ENCODE measurements at places on chromosomes 5 and 9.

- H3K4me3 ChIP-seq: no peak overlapping the region
- no peak overlapping the region for H3K27ac ChIP-seq
- H3K27me3 ChIP-seq: no peaks in the 10 kb centered on the region
- H3K36me3 ChIP-seq: peaks cover 11% of the 10 kb centered on the region
- peak; percentile 56 for DNase-seq
These were observed 15.8 kb downstream of the CWC27 start for GRCh38 chr5:64784451-64785025.

DNA sequence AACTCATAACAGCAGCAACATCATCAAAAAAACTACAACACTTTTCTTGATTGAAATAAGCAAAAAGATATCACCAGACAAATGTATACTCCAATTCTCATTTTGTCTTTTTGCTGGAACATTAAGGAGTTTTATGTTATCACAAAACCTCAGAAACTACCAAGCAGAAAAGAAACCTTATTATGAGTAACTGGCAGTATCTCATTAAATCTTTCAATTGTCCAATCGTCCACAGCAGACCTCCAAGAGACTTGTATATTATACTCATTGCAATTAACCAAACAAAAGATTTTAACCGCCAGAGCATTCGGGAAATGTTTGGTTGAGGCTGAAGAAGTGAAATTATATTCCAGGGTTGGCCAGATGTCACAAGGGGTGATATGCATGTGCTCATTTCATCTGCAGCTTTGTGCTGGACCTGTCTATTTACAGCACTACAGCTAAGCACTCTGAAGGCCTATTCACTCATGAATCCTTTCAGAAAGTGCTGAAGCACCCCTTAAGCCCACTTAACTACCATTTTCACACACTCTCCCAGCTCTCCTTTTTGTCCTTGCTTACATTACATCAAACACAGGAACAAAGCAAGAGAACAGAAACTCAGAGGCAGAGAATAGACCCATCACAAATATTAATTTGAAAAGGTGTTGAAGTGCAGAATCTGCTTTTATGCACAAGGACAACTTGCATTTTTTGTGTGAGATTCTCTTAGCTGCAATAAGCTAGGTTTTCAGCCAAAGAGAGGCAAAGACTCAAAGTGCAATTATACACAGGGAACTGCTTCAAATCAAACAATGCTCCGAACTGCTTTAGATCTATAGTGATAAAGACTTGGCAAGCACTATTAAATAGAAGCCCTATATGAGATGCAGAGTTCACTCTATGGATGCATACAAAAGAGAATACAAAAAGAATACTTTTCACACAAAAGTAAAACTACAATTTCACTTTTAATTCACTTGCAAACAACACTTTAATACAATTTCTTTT is 150.4 kb upstream of the POU5F2 start:
- no peak overlapping the region for H3K27ac ChIP-seq
- H3K36me3 ChIP-seq: peaks cover 2% of the 10 kb centered on the region
- H3K4me3 ChIP-seq: no peak overlapping the region
- DNase-seq: no peak

GRCh38 chr5:134979416-134979815 is 11.7 kb downstream of the CATSPER3 start:
- DNase-seq: no peak
- no peak overlapping the region for H3K27ac ChIP-seq
- H3K4me1 ChIP-seq: no peaks in the 10 kb centered on the region
- peaks cover 6% of the 10 kb centered on the region for H3K27me3 ChIP-seq
- H3K4me3 ChIP-seq: no peak overlapping the region

GRCh38 chr5:98769210-98769958 is 4.1 kb upstream of the RGMB start:
- peak overlapping the region; percentile 88 for H3K4me3 ChIP-seq
- no peaks in the 10 kb centered on the region for H3K36me3 ChIP-seq
- peak; percentile 48 for DNase-seq
- H3K4me1 ChIP-seq: peaks cover 33% of the 10 kb centered on the region

DNA sequence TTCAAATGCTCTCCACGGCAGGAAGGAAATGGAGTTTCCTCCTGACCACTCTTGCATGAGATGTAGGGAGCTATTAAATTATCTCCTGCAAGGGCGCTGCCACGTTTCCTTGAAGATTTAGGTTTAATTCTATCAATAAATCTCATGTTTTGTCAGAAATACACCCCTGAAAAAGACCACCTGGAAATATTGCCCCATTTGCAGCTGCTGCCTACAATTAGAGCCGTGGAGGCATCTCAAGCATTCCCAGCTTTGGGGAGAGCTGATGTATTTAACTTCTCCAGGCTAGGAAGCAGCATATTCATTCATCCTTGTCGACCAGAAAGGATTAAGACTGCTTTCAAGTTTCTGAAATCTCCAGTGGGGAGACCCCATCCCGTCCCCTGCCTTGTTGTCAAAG is 40.5 kb downstream of the CCNJL start:
- no peak for DNase-seq
- H3K27ac ChIP-seq: no peak overlapping the region
- H3K4me3 ChIP-seq: no peak overlapping the region
- H3K36me3 ChIP-seq: no peaks in the 10 kb centered on the region
- H3K4me1 ChIP-seq: peaks cover 7% of the 10 kb centered on the region

DNA sequence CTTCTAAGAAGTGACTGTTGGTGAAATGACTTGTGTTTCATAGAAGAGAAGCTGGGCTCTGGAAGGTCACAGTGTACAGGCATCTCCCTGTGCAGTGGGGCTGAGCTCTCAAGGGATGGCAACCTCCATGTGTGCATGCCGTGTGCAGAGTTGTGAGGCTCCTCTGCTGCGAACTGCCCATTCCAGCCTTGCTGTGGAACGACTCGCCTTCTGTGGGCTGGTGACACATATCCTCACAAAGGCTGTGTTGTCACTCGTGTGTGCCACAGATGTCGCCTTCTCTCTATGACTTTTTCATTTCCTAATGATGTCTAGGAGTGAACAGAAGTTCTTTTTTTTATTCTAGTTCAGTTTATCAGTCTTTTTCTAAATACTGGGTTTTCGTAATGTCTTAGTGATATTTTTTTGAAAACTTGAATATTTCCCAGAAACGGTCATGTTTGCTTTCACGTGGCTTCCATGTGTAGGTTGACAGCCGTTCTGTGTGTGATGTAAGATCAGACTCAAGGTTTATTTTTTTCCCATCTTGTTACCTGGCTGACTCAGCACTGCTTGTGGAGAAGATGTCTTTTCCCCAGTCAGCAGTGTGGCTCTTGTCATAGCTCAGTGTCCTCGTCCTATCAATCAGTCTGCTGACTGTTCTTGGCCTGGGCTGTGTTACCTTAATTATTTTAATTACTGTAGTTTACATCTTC is 57.3 kb upstream of the CACNA1B start:
- H3K4me3 ChIP-seq: no peak overlapping the region
- no peaks in the 10 kb centered on the region for H3K27me3 ChIP-seq
- H3K27ac ChIP-seq: no peak overlapping the region

- H3K36me3 ChIP-seq: no peaks in the 10 kb centered on the region
- no peaks in the 10 kb centered on the region for H3K4me1 ChIP-seq
- no peak for DNase-seq
- no peak overlapping the region for H3K4me3 ChIP-seq
These were observed 247.0 kb downstream of the TRPM3 start for GRCh38 chr9:70874451-70874850.

- no peaks in the 10 kb centered on the region for H3K36me3 ChIP-seq
- H3K27ac ChIP-seq: no peak overlapping the region
- no peaks in the 10 kb centered on the region for H3K4me1 ChIP-seq
- no peak overlapping the region for H3K4me3 ChIP-seq
- no peak for DNase-seq
These were observed 29.2 kb downstream of the NKD2 start for GRCh38 chr5:1037671-1038416.

DNA sequence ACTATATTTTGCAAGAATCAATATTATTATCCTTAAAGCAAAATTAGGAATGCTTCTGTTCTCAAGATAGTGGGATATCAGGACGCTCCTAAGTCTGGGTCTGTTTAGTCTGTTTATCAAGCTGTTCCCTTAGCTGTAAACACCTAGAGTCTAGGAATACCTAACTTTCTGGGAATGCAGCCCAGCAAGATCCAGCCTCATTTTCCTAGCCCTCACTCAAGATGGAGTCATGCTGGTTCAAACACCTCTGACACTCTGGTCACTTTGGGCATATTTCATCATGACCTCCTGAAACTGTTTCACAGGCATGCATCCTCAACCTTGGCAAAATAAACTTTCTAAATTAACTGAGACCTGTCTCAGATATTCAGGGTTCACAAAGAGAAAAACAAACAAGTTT is 14.4 kb upstream of the MRPS30 start:
- DNase-seq: no peak
- no peak overlapping the region for H3K27ac ChIP-seq
- H3K4me1 ChIP-seq: no peaks in the 10 kb centered on the region
- no peak overlapping the region for H3K4me3 ChIP-seq

- peak overlapping the region; percentile 35 for H3K27ac ChIP-seq
- no peak for DNase-seq
- H3K4me3 ChIP-seq: peak overlapping the region; percentile 87
- no peaks in the 10 kb centered on the region for H3K36me3 ChIP-seq
- H3K27me3 ChIP-seq: peaks cover 4% of the 10 kb centered on the region
These were observed 941 bp downstream of the EXD3 start for GRCh38 chr9:137421838-137422603.

DNA sequence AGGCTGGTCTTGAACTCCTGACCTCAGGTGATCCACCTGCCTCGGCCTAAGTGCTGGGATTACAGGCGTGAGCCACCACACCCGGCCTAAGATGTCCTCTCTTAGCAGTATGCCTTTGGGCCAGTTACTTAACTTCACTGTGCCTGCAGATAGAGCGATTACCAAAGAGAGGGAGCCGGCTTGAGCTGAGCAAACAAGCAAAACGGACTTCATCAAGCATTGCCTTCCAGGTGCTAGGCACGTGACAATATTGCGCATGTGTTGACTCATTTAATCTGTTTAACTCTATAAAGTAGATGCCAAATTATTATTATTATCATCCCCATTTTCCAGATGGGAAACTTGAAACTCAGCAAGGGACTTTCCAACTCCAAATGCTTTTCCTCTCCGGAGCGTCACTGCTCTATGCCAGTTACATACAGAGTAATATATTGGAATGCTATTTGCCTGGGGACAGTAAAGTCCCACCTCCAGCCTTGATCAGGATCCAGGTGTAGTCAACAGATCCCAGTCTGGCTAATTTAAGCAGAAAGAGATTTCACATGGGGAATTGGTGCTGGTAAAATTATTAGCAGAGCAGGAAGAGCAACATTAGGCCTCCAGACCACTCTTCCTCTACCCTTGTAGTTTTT is 5.6 kb upstream of the C9orf152 start:
- H3K4me1 ChIP-seq: no peaks in the 10 kb centered on the region
- no peak overlapping the region for H3K27ac ChIP-seq
- no peak for DNase-seq
- no peaks in the 10 kb centered on the region for H3K36me3 ChIP-seq
- H3K4me3 ChIP-seq: no peak overlapping the region

GRCh38 chr9:131660466-131661405 is 79.1 kb downstream of the RAPGEF1 start:
- H3K27me3 ChIP-seq: no peaks in the 10 kb centered on the region
- peak overlapping the region; percentile 28 for H3K27ac ChIP-seq
- DNase-seq: no peak
- peaks cover 63% of the 10 kb centered on the region for H3K4me1 ChIP-seq

DNA sequence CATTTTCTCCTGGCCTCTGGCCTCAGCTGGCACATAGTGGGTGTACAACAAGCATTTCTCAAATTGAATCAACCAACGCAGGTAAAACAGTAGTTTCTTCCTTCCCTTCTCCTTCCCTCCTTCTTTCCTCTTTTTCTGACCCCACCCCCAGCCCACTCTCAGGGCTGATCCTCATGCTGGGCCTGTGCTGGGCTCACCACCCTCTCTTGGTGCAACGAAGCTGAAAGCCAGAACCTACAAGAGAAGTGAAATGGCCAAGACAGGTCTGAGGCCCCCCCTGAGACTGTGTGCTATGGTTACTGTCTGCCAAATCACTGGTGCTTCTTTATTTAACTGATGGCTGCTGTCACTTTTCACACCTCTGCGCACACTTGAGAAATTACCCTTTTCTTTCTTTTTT is 53.0 kb upstream of the BOD1 start:
- no peak for DNase-seq
- H3K4me3 ChIP-seq: no peak overlapping the region
- peaks cover 4% of the 10 kb centered on the region for H3K27me3 ChIP-seq
- H3K27ac ChIP-seq: no peak overlapping the region

DNA sequence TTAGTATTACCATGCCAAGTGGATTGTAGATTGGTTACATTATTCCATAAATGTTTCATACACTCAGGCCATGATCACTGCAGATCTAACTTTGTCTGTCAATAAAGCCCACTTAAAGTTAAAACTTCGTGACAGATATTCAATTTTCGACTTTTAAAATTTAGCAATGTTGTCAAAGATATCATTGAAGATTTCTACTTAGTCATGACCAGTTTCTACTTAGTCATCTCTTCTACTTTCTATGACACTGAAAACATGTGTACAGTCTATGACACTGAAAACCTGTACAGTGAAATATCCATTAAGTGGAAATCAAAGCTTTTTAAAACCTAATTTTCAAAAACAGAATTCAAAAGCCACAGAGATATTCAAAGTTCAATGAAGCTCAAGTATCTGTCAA is 258.2 kb downstream of the MCTP1 start:
- no peaks in the 10 kb centered on the region for H3K36me3 ChIP-seq
- no peak for DNase-seq
- peaks cover 5% of the 10 kb centered on the region for H3K27me3 ChIP-seq

DNA sequence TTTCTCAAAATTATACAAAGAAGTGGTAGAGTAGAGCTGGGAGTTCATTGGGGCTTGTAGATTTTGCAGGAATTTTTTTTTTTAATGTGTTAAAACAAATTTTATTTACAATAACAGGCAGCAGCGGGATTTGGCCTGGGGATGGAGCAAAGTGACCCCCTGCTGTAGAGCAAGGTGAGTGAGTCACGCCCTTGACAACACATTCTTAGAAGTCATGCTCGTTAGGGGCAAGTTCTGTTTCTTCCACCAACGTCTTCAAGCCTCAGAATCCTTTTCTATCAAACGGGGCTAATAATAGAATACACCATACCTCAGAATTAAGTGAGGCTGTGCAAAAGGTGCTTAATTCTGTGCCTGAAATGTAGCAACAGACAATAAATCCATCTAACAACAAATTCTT is 1.1 kb upstream of the ANKDD1B start:
- peaks cover 31% of the 10 kb centered on the region for H3K27me3 ChIP-seq
- no peak for DNase-seq
- H3K4me1 ChIP-seq: peaks cover 2% of the 10 kb centered on the region
- H3K27ac ChIP-seq: no peak overlapping the region
- peaks cover 11% of the 10 kb centered on the region for H3K36me3 ChIP-seq

- H3K27ac ChIP-seq: no peak overlapping the region
- no peak overlapping the region for H3K4me3 ChIP-seq
- no peak for DNase-seq
- H3K27me3 ChIP-seq: no peaks in the 10 kb centered on the region
These were observed 21.4 kb downstream of the GLRA1 start for GRCh38 chr5:151903243-151903653.

- no peaks in the 10 kb centered on the region for H3K36me3 ChIP-seq
- no peaks in the 10 kb centered on the region for H3K4me1 ChIP-seq
- DNase-seq: no peak
These were observed 456.7 kb downstream of the ZNF608 start for GRCh38 chr5:124289641-124290311.

All from activated naive CD8-positive, alpha-beta T cell treated with anti-CD3 and anti-CD28 coated beads for 36 hours (primary cell).